ENCODE measurements at places on chromosomes 11 and 22.

- DNase-seq = no peak
Measured at GRCh38 chr11:14127679-14128078, 165.2 kb downstream of the SPON1 start.

- DNase-seq = peak; percentile 41
Measured at GRCh38 chr11:75524665-75525432, 892 bp downstream of the GDPD5 start.

GRCh38 chr11:74002832-74003231, 6.1 kb downstream of the UCP3 start:
- DNase-seq = no peak

- DNase-seq = no peak
Measured at GRCh38 chr22:16829985-16830384, 4.8 kb upstream of the XKR3 start.

DNA sequence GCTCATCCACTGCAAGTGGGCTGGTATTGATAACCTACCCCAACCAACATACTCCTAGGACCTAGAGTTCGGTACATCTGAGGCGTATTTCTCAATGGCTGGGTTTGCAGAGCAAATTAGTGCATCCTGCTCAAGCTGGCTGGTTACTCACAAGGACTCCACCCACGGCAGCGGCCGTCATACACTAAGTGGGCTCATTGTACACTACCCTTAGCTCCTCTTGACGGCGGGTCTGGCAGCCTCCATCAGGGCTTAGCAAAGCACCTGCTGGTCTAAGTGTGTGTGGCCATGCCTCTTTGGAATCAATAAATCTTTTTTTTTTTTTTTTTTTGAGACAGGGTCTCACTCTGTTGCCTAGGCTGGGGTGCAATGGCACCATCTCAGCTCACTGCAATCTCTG, 20.2 kb upstream of the KCNJ11 start:
- no peak for DNase-seq

- DNase-seq = peak; percentile 76
Measured at GRCh38 chr22:26362471-26362870, 66.6 kb upstream of the ASPHD2 start.

- DNase-seq = peak; percentile 57
Measured at GRCh38 chr11:102252339-102252891, 64.9 kb upstream of the BIRC3 start.

DNA sequence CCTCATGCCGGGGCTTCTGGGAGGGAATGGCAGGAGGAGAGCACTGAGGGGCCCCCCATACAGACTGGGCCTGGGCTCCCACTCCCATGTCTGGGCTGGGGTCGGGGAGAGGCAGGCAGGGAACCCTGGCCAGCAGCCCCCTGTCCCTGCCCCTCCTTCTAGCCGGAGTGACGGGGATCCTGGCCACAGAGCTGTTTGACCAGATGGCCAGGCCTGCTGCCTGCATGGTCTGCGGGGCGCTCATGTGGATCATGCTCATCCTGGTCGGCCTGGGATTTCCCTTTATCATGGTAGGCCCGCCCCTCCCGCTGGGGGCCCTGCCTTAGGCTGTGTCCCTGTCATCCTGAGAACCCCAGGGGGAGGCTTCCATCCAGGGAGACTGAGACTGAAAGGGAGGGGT, 10.0 kb upstream of the MIF start:
- no peak for DNase-seq

GRCh38 chr11:42315846-42316245, 856.4 kb upstream of the LRRC4C start:
- DNase-seq = no peak

DNA sequence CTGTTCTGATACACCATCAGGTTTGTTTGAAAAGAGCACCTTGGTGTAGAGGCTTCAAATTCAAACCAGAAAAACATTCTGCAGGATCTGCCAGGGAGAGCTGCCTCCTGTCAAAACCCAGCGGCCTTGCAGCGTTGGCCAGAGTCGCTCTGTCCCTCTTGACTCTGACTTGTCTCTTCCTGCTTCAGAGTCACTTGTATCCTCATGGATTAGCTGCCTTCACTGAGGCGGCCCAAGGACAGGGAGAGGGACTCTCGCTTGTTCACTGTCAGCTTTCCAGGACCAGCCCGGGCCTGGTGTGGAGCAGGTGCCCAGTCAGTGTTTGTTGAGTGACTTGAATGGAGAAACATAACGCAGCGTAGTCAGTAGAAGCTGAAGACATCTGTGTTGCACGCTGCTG, 18.0 kb downstream of the TBC1D22A start:
- no peak for DNase-seq

- DNase-seq = peak; percentile 24
Measured at GRCh38 chr22:49632199-49633009, 195.3 kb downstream of the BRD1 start.

- DNase-seq = peak; percentile 13
Measured at GRCh38 chr22:16915701-16916100, 90.5 kb upstream of the XKR3 start.

DNA sequence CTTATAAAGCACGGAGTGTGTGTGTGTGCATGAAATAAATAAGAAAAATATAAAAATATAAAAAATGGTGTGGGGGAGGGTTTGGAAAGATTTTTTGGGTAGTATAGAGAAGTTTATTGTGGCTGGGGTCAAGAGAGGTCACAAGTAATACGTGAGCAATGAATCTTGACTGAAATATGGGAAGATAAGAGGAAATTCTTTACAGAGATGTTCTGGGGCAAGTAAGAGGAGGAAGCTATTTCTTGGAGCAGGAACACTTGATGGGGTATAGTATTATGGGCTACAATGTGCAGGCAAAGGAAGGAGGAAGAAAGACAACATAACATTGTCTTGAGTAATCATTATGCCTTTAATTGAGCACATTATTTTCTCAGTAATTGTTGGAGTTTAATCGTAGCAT, 2.1 kb downstream of the HBD start:
- DNase-seq = no peak

GRCh38 chr11:102287964-102288724, 29.1 kb upstream of the BIRC3 start:
- DNase-seq = peak; percentile 80

DNA sequence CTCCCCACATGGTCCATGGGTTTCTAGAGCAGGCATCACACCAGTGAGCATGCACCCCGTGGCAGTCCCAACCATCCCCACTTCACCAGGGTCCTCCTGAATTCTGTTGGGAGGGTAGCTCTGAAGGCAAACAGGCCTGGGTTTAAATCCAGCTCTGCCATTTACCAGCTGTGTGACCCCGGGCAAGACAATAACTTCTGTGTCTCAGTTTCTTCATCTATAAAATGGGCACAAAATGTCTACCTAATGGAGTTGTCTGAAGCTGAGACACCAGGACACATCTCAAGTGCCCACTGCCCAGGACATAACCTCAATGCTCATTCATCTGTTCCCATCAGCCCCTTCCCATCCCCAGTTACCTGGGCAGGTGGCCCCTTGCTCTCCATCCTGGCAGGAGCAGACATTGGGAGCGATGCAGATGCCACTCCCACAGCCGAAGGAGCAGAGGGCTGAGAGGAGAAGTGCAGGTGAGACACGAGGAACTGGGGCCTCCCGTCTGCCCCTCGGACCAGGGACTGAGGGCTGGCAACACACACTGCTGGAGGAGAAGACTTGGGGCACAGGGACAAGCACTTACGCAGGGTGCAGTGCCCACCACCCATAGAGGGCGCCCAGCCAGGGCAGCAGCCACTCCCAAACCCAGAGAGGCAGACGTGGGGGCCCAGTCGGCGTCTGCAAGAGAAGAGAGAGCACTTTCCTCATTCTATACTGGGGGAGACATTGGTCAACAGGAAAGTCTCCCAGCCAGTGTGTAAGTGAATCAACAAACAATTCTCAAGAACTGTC, 4.0 kb downstream of the VWCE start:
- DNase-seq = no peak

DNA sequence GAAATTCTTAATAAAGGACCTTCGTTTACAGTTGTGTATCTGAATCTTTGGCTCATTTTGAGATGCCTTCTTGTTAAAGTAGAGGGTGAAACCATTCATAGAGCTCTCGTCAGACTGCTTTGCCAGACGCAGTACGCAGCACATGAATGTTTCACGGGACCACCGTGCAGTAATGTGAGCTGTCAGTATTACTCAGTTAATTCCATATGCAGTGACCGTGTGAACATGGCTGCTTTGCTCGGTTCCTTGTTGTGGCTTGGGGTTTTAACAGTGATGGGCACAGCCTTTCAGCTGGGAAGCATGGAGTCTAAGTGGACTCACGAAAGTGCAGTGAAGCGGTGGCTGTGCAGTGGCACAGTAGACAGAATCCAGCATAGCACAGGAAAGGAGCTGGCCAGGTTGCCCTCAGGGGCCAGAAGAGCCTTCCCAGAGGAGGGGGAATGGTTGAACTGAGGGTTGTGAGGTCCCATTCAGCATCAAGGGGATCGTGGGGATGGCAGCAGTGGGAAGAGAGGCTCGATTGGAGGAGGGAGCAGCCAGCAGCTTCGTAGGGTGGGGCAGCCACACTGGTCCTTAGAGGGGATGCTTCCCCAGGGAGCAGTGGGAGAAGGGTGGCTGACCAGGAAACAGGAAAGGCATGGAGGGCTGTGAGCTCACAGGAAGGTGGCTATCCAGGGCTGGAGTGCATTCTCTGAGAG, 31.4 kb downstream of the PPFIA1 start:
- DNase-seq = no peak

- peak; percentile 81 for DNase-seq
Measured at GRCh38 chr11:124920870-124921609, 2.0 kb downstream of the HEPN1 start.

- no peak for DNase-seq
Measured at GRCh38 chr11:104165014-104165413, 1.1 kb upstream of the PDGFD start.

DNA sequence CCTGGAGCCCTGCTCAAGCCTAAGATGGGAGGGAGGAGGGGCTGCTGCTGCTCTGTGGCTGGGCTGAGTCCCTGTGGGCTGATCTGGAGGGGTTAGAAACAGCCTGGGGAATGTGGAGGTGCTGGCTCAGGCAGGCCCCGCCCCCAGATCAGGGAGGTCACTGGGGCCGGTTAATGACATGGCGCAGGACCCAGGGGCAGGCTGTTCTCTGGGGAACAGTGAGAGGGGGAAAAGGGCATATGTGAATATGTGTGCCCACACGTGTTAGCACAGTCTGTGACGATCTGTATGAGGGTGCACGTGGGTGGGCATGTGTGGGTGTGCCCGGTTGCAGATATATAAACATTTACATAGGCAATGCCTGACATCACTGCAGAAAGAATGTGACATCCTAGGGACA, 143.5 kb downstream of the MIAT start:
- DNase-seq = no peak

DNA sequence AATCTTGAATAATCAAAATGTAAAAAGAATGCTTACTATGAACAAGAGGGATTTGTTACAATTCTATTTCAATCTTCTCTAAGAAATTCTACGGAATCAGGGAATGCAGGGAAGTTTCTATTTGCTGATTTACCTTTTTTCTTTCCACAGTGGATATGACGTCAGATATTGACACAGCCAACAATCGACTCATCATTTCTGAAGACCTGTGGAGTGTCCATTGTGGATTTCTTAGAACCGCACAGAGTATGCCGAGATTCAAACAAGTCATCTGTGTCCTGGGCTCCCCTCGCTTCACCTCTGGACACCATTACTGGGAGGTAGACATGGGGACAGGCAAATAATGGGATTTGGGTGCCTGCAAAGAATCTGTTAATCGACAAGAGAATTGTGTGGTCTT, 4.1 kb upstream of the RFPL1 start:
- no peak for DNase-seq

GRCh38 chr11:134971381-134971780, 559.3 kb upstream of the B3GAT1 start:
- DNase-seq = no peak

DNA sequence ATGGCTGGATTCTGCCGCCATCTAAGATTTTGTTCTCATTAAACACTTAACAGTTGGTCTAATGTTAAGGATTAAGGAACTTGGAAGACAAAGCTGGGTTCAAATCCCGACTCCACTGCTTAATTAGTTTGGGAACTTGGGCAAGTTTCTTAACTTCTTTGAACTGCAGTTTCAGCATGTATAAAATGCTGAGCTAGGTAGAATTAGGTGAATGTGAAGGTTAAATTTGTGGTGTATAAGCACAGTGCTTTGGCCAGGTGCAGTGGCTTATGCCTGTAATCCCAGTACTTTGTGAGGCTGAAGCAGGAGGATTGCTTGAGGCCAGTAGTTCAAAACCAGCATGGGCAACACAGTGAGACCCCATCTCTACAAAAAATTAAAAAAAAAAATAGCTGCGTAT, 160.7 kb upstream of the RASSF10 start:
- no peak for DNase-seq

- DNase-seq = no peak
Measured at GRCh38 chr11:125350206-125351032, 145.6 kb downstream of the FEZ1 start.

GRCh38 chr11:9855579-9856287, 191.9 kb downstream of the SWAP70 start:
- DNase-seq = no peak

- no peak for DNase-seq
Measured at GRCh38 chr11:29989174-29989970, 27.5 kb downstream of the KCNA4 start.

- no peak for DNase-seq
Measured at GRCh38 chr22:30334646-30335045, 7.9 kb upstream of the TBC1D10A start.

- peak; percentile 41 for DNase-seq
Measured at GRCh38 chr11:57249384-57250319, 12.6 kb upstream of the APLNR start.

GRCh38 chr11:121591405-121592033, 138.8 kb upstream of the SORL1-AS1 start:
- DNase-seq = peak; percentile 67

GRCh38 chr11:62898027-62898426, 17.3 kb downstream of the SLC3A2 start:
- no peak for DNase-seq

GRCh38 chr11:19846654-19847305, 134.1 kb downstream of the NAV2 start:
- DNase-seq = no peak

DNA sequence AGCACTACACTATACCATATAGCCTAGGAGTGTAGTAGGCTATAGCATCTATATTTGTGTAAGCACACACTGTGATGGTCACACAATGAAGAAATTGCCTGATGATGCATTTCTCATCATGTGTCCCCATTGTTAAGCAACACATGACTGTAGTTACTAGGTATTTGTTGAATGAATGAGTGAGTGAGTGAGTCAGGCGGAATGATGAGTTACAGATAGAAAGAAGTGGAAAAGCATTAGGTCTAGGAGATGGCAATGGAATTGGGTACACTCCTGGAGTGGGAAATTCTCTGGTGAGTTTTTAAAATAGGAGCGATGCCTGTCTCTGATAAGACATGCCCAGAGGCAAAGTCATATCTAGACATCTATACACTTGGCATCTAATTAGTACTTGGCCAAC, 160.5 kb upstream of the TBCEL start:
- DNase-seq = peak; percentile 5

GRCh38 chr11:1354125-1354938, 35.4 kb upstream of the BRSK2 start:
- no peak for DNase-seq

- DNase-seq = no peak
Measured at GRCh38 chr11:32613500-32614151, 30.0 kb downstream of the EIF3M start.

GRCh38 chr11:212150-213100, 4.9 kb downstream of the RIC8A start:
- DNase-seq = no peak

- DNase-seq = no peak
Measured at GRCh38 chr11:94011478-94011877, 9.7 kb upstream of the HEPHL1 start.

Measured in RPMI7951 (cell line).